ENCODE measurements at places on chromosomes 1 and 21. TPM values are rescaled to one million over a fixed set of nuclear protein-coding genes. Genes with fewer than 3 reads are reported as not detected.

MAP1LC3C gene
- polyA plus RNA-seq = 17.4 TPM

MIXL1 gene
- 0.45 TPM for polyA plus RNA-seq

OR2AK2 gene
- not detected for polyA plus RNA-seq

AGMAT gene
- polyA plus RNA-seq = 3.5 TPM

- no peak for DNase-seq
Observed at GRCh38 chr1:209675565-209676154, 448 bp downstream of the G0S2 start.

GRCh38 chr21:44871576-44872269 lies 1.8 kb downstream of the PTTG1IP start:
- DNase-seq = peak; percentile 30

- DNase-seq = no peak
Observed at GRCh38 chr1:115222616-115223402, 115.2 kb downstream of the NGF start.

GRCh38 chr1:210951279-210951678 lies 182.7 kb downstream of the KCNH1 start:
- DNase-seq = no peak

DNA sequence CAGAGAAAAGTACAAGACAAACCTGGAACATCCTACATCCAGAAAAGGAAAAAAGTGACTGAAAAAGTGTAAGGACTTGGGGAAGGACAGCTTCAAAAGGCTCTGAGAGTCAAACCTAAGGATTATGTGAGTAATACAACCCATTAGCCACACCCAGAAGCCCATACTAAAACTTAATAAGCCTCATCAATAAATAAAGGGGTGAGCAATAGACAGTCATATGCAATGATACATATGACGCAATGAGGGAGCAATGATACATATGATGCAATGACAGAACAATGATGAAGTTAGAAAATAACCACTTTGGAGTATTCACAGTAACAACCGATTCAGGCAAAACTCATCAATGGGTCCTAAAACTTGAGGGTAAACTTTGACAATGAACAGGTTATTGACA lies 50.1 kb downstream of the BRWD1 start:
- no peak for DNase-seq

DNA sequence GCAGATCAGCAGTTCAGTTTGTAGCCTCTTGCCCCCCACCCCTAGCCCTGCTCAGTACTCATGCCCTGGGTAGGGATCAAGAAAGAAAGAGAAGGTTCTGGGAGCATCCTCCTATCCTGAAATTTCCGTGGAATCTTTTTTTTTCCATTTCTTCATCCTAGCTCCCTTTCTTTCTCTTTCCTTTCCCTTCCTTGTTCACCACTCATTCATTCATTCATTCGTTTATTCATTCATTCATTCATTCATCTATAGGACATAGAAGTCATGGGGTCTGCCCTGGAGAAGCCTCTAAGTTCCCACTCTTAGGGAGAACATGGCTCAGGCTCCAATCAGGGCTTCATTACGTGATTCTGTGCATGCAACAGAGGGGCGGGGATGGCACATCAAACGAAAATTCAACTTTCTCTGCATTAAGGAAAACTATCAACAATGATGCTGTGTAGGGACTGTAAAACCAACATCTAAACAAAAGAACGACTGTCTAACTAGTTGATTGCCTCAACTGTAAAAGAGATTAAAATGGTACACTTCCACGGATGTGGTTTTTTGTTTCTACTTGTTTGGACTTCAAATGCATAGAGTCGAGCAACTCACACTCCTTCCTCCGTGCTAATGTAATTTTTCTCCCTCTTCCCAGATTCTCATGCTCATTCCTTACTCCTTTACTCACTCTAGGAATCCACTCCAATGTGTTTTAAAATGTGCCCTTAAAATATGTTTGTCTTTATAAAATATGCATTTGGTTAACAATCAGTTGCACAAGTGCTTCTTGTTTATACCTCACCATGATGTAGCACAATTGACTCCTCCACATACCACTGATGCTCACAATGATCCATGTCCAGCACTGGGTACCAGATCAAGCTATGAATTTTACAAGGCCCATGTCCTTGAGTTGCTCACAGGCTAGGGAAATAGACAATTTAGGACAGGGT lies 101.2 kb upstream of the SLC2A1 start:
- no peak for DNase-seq

GRCh38 chr1:200355801-200356200 lies 54.0 kb downstream of the ZNF281 start:
- no peak for DNase-seq

DNA sequence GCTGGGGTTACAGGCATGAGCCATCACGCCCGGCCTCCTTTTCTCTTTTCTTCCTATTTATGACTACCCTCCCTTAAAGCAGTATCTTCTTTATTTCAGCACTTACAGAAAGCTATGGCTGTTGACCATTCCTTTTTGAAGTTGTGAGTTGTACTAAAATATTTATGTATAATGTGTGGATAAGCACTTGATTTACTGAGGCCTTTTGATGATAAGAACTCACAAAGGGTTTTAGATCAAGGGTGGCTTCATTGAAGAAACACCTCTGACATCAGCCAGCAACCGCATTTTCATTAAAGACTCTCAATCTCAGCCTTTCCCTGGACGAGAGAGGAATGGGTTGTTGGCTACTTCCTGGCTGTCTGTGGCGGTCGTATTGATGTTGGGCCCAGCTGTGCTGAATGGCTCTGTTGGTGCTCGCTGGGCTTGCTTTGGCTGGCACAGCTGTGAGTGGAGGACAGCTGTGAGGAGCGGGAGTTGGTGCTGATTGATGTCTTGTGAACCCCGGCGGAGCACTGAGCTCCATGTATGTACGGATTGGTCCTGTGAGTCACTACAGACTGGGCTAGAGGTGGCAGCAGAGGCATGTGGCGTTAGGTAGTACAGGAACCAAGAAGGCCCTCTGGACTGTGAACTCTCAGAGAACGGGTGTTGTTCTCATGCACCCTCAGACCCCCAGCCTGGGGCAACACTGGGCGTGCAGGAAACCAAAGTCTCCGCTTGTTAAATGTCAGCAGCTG lies 208.8 kb downstream of the KIF26B start:
- DNase-seq = no peak

DNA sequence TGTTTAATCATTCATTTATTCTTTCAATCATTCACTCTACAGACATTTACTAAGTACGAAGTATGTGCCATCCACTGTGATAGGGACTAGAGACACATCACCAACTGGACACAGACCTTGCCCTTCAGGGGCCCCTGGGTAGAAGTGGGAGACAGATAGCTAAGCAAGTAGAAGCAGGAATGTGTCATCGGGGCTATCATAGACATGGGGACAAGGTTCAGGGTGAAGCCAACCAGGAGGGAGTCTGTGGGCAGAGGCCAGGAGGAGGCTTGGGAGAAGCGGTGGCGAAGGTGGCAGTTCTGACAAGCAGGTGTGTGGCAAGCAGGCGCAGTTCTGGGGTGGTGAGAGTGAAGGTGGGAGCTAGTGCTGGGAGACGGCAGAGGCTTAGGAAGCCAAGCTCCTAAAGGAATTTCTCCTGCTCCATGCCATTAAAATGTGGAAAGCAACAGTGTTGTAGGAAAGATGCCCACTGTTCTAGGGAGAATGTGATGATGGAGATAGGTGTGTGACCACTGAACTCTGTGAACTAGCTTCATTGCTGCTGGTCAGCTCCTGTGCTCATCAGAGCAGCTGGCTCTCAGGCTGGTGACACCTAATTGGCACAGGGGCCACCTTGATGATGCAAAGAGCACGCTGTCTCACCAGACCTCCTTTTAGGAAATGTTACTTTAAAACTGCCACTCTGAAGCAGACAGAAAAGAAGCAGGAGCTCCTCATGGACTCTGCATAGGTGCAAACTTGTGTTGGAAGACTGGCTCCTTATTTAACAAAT lies 79.7 kb upstream of the LPGAT1 start:
- no peak for DNase-seq

DNA sequence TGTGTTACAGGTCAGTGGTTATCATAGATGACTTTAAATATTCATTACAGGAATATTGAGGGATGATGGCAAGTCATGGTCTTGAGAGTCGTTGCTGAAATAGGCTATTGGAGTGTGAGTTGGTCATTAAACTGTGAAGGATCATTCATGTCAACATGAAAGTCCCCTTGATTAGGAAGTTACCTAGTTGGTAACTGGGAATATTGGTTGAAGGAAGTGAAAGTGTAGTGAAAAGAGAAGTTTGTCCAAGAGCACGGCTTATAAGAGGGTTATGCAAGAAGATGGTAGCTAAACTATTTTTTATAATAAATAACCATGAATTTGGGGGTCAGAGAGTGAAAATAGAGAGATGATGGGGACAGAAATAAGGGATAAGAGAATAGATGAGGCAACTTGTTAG lies 16.9 kb downstream of the CRB1 start:
- no peak for DNase-seq

- DNase-seq = no peak
Observed at GRCh38 chr1:110019770-110020169, 14.7 kb upstream of the STRIP1 start.

GRCh38 chr1:66207484-66207883 lies 326.5 kb upstream of the SGIP1 start:
- DNase-seq = peak; percentile 43

- DNase-seq = peak; percentile 24
Observed at GRCh38 chr1:208637181-208637580, 393.0 kb upstream of the PLXNA2 start.

- peak; percentile 22 for DNase-seq
Observed at GRCh38 chr1:226223786-226224244, 351 bp downstream of the MIXL1 start.

- DNase-seq = no peak
Observed at GRCh38 chr1:156555715-156556114, 16.6 kb downstream of the IQGAP3 start.

- no peak for DNase-seq
Observed at GRCh38 chr1:53869454-53870117, 20.0 kb downstream of the YIPF1 start.

All from muscle of back (tissue), 13 donors.